ENCODE measurements at places on chromosomes 12 and 14. TPM values are rescaled to one million over a fixed set of nuclear protein-coding genes. Genes with fewer than 3 reads are reported as not detected.

Gene COCH
- not detected for total RNA-seq

DNA sequence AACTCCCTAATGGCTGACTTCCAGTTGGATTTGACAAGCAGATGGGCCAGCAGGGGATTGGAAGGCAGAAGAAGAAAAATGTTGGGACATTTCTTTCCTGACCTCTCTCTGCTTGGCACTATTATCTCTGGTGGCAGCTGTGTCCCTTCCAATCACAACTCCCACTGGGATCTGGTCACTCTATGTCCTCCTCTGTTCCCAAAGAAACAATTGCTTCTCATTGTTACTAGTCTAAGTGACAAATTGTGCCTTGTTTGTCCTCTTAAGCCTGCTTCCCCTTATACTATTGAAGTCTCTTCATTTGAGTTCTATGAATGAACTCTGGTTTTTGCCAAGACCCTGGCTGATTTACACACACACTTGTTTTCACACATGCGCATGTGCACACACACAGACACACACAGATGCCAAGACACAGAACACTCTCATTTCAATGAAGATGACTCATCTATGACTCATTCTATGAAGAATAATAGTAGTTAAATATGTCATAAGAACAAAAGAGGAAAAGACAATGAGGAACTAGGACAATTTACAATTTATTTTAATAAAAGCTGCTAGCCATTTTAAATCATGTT is 83.0 kb upstream of the FAR2 start:
- DNase-seq, result peak; percentile 47

DNA sequence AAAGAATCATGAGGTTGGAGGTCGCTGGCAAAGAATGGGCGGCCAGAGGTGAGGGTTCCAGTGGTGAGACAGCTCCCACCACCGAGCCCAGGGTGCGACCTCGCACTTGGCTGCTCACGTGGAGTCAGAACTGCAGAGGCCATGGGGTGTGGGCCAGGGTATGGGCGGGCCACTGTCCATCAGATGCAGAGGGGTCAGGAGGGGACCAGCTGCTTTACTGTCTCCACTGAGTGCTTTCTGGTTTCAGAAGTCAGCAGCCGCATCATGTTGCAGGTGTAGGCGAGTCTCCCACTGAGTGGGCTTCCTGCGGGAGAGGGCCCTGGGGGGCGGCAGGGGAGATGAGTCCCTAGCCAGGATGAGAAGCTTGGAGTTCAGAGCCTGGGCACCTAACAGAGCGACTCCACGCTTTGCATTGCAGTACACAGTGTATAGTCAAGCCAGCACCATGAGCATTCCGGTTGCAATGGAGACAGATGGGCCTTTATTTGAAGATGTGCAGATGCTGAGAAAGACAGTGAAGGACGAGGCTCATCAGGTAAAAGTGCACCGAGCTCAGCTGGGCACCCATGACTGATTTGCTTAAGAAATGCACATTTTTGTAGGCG is 46.9 kb upstream of the DYNC1H1 start:
- DNase-seq, result no peak

DNA sequence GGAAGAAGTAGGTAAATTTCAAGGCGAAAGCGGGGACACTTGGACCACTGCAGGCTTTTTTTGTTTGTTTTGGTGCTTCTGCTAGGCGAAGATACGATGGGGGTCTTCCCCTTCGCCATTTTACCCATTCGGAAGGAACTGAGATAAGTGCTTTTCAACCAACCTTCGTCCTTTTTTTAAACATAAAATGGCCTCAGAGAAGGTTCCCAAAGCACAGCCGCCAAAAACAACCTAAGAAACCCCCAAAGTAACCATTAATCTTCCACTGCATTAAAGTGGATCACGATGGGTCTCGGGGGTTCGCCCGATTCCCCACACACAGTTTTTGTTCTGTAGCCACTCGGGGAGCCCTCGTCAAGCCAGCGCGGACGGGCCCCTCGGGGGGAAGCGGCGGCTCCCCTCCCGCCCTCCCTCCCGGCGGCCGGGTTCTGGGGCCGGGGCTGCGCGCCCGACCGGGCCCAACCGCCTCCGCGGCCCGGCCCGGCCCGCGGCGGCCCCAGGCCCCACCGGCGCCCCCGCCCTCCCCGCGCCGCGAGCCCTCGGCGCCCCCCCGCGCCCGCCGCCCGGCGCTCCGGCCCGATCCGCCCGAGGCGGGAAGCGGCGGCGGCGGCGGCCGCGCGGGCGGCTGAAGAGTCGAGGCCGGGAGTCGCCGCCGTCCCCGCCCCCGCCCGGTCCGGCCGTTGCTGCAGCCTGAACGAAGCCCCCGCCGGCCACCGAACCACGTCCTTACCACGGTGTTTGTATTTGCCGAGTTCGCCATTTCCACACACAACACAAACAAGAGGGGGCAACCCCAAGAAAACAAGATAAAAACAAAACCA is 790 bp downstream of the GTF2A1 start:
- DNase-seq, result no peak

DNA sequence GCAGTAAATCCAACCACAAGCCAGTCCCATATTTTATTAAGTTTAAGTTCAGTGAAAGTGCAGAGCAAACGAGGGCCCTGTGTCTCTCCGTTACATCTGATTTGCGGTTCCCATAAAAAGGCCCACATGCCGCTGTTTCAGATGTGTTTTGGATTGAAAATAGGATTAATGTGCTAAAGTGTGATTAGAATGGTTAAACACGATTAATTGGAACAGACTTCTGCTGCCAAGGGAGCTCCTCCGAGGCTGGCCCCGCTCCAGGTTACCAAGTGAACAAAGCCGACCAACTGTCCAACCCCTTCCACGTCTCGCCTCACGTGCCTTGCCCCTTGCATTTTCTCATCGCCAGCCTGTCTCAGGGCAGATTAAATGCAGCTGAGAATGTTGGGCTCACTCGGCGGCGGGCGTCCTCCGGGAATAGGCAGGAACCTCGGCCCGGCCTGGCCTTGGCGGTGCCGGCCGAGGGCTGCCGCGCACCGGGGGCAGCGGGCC is 166.5 kb upstream of the GSC start:
- no peak for DNase-seq

All from mammary epithelial cell (primary cell).